CD4-positive, alpha-beta T cell treated with Interleukin-15 for 1 hour (primary cell): ENCODE measurements at places on chromosomes 4 and X.

DNA sequence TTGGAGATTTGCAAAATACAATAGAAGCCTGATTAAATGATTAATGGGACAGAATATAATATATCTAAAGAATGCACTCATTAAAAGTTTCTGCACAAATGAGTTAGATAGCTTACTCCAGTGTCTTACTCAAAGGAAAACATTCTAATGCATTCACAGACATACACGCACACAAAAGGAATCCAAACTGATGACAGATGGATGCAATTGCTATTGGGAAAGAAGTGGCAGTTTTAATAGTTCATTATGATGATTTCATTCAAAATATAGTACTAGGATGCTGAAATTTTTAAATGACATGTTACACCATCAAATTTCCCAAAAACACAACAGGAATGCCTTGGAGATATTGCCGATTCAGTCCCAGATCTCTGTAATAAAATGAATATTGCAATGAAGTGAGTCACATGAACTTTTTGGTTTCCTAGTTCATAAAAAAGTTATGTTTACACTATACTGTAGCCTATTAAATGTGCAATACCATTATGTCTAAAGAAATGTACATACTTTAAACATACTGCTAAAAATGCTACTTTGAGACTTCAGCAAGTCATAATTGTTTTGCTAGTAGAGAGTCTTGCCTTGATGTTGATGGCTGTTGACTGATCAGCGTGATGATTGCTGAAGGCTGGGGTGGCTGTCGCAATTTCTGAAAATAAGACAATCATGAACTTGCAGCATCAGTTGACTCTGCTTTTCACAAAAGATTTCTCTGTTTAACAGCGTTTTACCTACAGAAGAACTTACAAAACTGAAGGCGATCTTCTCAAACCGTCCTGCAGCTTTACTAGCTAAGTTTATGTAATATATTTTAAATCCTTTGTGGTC lies 45.6 kb downstream of the BBS12 start:
- no peak for DNase-seq

DNA sequence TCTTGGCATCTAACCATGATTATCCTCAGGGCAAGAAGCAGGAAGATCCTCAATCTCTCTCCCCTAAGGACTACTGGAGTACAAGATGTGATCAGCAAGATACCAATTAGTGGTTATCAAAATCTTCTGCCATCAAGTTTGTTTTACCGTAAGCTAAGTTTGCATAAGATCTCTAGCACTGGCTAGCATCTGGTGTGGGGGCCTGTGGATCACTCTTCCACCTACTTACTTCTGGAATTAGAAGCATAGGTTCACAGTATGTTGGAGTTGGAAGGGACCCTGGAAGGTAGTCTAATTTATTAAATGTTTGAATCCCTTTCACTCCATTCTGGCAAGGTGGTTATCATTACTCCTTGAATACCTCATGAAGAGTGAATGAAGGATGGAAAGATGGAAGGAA lies 93.3 kb upstream of the BANK1 start:
- DNase-seq: no peak

- DNase-seq: peak; percentile 19
Observed at GRCh38 chr4:122827258-122827878, 737 bp downstream of the FGF2 start.

GRCh38 chrX:153336121-153336894 lies 2.4 kb downstream of the ZNF275 start:
- DNase-seq: no peak

GRCh38 chr4:95049551-95050233 lies 291.9 kb downstream of the BMPR1B start:
- DNase-seq: no peak

DNA sequence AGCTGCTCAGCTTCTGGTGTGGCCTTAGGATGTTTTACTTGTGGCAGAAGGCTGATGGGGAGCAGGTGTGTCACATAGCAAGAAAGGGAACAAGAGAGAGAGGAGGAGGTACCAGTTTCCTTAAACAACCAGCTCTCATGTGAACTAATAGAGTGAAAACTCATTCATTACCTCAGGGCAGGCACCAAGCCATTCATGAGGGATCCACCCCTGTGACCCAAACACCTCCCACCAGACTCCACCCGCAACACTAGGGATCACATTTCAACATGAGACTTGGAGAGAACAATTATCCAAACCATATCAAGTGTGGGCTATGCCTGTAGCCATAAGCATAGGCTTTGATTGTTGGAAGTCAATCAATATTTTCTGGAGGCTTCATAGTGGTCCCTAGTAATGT lies 56.0 kb downstream of the GSX2 start:
- no peak for DNase-seq

DNA sequence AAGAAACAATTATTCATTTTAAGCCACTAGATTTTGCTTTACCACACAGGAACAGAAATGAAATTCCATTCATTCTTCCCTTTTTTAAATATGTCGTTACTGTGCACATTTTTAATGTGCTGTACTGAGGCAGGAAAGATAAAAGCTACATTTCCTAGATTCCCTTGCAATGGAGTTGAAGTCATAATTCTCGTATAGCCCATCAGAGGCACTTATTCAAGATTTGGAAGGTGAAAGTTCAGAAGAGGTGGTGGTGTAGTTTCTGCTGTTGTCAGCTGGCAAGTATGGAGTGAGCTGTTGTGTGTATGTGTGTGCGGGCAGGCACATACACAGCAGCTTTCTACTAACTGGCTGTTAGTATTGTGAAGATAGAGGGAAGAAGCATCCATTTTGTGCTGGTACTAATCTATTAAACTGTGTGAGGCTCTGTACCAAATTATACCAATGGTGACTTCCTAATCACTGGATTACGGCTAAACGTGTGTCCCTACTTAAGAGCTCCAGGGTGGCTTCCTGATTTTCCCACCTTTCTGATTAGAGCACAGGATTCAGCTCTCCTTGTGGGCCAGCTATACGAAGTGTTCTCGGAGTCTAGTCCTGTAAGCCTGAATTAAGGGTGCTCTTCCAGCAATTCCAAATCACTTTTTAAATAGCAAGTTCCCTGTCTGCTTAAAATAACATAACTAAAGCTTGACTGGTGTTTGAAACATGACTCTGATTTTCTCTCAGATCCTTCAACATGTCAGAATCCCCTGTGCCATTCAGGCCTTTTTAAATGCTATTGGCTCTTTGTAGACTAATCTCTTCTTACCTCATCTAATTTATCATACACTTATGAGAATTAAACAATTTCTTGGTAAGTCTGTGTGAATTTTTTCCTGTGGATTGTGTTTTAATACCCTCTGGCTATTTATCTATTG lies 43.8 kb downstream of the PDS5A start:
- DNase-seq: no peak

DNA sequence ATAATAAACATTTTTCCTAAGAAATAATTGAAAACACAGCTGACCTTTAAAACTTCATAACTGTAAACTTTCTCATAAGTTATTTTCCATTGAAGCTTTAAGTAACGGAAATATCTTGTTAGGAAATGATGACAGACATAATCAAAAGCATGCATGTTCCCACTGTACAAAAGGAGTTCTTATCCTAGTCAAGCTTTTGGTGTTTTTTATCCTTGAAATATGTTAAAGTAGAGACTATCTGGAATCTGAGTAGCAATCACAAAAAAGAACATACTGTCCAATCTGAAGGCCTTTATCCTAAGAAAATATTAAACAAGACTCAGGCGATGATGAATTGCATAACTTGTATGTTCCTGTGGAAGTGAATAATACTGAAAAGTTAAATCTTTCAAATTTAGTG lies 14.4 kb downstream of the GEMIN8 start:
- no peak for DNase-seq
